ENCODE measurements at places on chromosomes 12 and 14.

GRCh38 chr12:11734580-11735180 lies 85.2 kb downstream of the ETV6 start:
- no peak for DNase-seq

DNA sequence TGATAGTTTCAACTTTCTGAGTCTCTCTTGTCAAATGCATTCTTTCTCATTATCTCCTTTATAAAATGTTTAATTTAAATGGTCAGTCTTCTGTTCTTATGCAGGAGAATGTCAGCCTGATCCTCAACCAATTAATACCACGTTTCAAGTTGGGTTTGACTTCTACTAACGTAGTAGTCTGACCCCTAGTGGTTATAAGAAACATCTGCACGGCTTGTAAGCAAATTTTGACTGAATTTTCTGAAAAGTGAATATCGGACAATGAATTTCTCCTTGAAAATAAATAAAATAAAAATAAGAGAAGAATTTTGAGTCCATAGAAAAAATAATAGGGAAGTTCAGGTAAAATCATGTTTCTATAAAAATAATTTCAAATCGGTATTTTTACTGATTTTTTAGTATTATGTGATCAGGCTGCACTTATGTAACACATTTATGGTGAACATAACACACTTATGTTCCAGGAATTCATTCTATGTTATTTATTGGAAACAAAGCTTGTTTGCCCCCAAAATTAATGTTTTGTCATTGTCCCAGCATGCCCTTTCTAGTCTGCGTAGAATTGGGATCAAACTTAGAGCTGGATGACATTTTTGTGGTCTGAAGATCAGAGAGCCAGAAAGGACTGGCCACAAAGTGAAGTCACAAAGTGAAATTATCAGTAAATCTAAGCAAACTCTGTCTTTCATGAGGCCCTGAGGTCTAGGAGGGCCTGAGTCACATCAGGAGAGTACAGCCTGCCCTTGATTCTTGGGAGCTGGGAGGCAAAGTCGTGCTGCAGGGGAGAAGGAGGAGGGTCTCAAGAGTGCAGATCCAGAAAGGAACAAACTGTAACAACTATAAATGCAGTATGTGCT lies 101.2 kb upstream of the STXBP6 start:
- peak; percentile 34 for DNase-seq

GRCh38 chr14:99273766-99274345 lies 1.9 kb upstream of the BCL11B start:
- DNase-seq, result no peak

DNA sequence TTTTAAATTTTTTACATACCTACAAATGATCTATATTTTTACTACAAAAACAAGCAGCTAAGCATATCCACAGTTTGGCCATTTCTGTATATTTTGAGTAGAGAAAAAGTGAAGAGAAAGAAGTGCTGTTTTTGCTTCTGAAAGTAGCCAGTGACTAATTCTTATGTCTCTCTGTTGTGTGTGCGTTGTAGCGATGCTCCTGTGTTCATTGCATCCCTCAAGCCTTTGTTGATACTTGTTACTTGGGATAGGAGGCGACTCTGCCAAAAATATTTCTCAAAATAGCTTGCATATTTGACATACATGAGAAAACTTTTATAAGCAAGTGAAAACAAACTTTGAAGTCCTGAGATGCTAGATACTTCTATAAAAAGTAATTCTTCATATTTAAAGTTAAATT lies 714.1 kb downstream of the FSCB start:
- DNase-seq, result no peak

DNA sequence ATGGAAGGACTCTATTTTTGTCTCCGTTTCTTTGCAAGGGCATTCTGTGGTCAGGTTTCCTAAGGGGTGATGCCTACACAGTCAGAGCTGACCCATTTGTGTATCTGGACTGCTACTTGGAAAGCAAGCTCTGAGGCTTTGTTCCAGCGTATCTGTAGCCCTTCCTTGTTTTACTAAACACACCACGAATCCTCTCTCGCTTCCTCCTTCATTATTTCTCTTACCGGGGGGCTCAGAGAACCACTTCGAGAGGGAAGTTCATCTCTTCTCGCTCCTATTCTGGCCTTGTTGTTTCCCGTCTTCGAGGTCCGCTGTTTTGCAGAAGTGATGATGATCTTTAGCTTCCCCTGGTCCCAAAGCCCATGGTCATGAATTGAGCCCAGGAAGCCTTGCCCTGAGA lies 164.7 kb downstream of the SSPN start:
- no peak for DNase-seq

- DNase-seq, result no peak
These were observed 23.2 kb downstream of the AP5M1 start for GRCh38 chr14:57291692-57292647.

- no peak for DNase-seq
These were observed 21.0 kb upstream of the MDM2 start for GRCh38 chr12:68786929-68787328.

GRCh38 chr14:104140463-104141331 lies 2.3 kb downstream of the KIF26A start:
- no peak for DNase-seq

GRCh38 chr12:131085125-131085815 lies 131.6 kb downstream of the ADGRD1 start:
- DNase-seq, result no peak

DNA sequence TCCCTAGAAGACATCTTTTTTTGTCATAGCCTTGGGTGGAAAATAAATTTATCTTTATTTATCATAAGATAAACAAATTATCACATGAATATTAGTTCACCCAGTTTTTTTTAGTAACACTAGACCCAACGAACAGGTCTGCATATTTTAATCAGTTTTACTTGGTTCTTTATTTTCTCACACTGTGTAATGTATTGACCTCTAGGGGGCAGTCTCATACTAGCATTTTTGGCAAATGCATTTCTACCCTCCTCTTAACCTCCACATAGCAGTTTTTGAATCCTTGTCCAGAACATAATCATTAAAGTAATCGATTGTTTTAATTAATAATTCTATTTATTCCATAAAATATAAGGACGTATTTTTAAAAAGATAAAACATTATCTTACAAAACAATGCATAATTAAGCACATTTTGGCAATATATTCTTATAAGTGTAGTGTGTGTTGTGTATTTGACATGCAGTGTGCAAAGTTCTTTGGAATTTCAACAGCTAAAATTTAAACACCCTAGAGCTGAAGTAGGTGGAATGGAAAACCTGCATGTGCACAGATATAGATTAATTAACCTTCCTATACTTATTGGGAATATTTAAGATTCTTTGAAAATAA lies 31.6 kb upstream of the PTPRQ start:
- DNase-seq, result peak; percentile 73

- DNase-seq, result no peak
These were observed 2.7 kb downstream of the GLTP start for GRCh38 chr12:109877504-109878246.

DNA sequence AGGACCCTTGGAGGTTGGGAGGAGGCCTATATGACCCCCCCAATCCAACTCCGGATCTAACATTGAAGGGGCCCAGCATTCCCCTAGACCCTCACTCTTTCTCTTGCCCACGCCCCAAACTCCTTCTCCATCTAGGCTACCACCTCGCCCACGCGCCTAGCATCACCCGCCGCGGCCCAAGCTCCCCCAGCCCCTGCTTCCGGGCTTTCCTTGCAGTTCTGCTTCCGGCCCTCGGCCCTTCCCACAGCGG lies 445 bp downstream of the CERS5 start:
- no peak for DNase-seq

DNA sequence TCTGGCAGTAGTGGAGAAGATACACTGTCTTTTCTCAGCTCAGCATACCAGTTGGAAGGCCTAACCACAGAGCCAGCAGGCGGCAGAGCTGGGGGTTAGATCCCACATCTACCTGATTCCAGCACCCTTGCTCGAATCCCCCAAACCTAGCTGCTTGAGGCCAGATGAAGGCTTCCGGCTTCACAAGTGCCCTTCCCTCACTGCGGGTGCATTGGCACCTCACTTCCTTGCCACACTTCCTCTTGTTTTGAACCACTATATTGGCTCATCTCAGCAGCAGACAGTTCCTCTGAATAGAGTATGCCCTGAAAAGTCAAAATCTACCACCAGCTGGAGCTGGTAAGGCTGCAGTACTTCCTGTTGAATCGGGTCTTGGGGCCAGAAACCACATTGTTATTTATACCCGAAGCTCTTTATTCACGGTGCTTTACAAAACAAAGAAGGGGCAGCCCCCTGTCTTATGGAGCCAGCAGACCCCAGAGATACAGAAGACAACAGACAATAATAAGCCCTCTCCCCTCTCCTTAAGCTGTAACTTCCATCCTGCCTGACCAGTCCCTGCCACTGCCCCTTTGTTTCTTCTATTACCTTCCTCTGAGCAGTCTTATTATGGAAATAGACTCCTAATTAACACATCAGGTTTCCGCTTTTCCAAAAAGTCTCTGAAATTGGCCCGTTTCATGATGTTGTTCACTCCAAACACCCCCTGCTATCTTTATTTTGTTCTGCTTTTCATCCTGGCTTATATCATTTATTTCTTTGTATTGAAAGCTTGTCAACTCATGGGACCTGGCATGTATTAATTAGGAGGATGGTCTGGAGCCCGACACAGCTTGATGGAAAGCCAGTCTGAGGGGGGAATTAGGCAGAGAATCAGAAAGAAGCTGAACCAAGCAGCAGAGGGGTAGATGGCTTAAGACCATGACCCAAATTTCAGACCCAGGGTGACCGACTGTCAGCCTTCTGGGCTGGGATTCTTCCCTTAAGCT lies 233.5 kb downstream of the EFCAB11 start:
- DNase-seq, result no peak

DNA sequence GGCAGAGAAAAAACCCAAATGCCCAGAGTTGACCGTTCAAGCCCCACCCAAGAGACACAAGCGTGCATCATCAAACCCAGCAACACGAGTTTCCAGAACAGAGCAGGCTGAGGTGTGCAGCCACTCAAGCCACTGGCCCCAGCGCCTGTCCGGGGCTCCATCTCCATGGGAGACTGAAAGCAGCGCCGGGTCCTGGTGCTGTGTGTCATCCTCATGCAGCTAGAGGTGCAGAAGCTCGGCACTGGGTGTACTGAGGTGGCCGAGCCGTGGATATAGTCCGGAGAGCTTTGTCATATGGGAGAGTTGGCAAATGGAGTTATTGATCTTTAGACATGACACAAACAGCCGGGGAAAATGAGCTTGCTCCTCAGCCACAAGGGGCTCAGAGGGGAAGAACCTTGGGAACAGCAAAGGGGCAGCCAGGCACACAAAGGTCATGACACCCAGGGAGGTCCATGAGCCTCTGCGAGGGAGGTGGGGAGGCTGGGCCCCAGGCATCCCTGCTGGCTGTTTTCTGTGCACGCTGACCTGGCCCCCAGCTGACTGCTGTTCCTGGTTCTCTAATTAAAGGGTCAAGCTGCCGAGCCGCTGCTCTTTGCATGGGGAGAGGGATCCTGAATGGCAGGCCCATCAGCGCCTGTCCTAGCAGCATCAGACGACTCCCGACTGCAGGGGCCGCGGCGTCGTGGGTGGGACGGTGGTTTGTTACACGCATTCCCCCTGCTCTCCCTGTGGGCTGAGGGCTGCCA lies 145.4 kb upstream of the SFSWAP start:
- DNase-seq, result no peak

DNA sequence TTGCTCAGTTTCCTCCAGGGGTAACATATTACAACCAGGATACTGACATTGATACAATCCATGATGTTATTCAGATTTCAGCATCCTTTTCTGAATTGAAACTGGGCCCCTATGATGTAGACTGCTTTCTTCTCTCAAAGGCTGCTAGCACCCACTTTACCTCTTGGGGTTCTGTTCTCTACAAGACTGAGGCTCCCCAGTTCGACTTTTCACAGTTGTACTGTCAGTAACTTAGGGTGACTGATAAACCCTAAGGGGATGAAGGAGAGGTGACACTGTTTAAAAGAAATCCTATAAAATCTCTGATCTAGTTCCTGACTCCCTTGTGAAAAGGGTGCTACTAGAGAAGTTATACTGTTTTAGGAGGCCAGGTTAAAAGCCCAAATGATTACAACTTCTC lies 818 bp downstream of the VPS33A start:
- DNase-seq, result no peak

DNA sequence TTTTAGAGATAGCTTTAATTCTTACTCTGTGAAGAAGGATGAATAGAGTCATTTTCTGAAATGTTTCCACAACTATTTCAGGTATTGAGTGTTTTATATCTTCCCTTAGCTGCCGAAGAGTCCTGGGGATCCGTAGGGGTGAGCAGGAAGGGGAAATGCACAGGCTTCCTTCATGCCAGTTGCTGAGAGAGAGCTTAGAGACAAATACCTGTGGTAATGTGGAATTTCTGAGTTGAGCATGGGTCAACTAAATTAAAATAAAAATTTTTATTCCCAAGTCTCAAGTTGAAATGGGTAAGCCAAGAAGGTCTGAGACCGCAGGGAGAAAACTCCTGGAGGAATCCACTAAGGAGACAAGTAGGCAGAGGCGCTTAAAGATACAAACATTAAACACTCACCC lies 185.7 kb downstream of the DAD1 start:
- no peak for DNase-seq

DNA sequence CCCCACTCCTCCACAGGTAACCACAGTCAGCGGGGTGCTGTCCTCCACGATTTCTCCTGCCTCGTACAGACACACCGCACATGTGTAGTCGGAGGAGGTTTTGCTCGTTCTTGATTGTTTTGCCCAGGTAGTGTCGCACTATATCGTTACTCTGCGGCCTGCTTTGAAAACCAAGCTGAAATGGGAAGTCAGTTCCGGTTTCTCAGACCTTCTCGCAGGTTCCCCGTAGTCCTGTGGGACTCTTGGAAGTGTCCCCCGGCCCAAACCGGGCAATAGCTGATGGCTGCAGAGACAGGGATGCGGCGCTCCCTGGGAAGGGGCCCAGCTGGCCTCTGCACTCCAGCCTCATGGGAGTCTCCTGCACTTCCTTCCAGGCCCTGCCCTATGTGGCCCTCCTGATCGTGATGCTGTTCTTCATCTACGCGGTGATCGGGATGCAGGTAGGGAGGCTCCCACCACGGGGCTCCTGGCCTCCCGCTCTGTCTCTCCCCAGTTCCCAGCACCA lies 141.3 kb upstream of the FKBP4 start:
- no peak for DNase-seq

DNA sequence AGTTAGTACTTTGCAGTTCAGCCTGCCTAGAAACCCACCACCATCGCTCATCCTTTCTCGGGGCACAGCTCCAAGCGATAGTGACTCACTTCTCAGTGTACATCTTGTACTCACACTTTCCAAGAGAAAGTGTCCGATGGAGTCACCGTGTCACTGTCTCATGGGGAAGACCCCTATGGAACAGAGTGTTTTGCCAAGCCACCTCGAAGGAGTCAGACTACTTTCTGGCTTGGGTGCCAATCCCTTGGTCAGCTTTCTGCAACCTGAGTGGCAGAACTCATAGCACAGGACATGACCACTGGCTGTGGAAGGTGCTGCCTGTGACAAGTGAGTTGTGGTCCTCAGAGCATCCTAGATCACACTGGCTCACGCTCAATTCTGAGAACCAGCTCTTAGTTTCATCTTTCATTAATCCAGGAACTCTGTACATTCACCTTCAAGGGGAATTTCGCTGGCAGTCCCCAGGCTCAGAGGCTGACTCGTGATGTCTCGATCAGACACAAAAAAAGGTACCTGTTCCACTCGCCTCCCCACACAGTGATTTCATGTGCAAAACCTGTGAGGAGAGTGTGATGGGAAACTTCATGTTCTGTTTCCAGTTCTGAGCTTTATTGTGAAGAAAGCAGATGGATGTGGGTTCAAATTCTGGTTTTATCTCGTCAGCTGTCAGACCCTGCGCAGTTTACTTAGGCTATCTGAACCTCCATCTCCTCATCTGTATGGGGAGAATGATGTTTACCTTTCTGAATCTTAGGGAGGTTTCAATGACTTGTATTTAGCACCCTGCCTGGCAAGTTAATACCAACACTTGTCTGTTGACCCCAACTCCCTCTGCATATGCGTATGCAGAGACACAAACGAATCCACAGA lies 127.3 kb upstream of the CCND2 start:
- DNase-seq, result no peak

- DNase-seq, result no peak
These were observed 28.7 kb upstream of the CPNE8 start for GRCh38 chr12:38934078-38934584.

All from G401 (cell line).